Stimulated activated CD4-positive, alpha-beta T cell treated with anti-CD3 and anti-CD28 coated beads, Interleukin-4, amount 100 ng/mL, for 4 hours (primary cell): ENCODE measurements at places on chromosomes 4 and X.

GRCh38 chrX:52977953-52978352, 19.6 kb upstream of the FAM156A start:
- no peak for DNase-seq

DNA sequence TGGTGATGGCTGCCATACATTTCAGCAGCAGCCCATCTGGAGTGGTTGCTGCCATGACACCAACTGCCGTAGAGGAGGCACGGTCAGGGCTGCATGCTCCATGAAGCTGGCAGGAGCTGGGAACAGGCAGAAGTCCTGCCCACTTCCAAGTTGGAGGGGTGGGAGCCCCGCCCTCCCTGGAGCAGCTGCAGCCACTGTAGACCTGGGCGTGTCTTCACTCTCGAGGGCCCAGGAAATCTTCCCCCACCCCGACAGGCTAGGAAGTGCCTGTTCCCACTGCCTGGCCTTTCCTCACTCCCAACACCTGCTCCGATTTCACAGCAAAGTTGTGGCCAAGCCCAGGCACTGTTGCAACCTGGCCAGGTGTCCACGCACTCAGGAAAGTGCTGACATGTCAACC, 42.3 kb downstream of the NALF2 start:
- DNase-seq: no peak

DNA sequence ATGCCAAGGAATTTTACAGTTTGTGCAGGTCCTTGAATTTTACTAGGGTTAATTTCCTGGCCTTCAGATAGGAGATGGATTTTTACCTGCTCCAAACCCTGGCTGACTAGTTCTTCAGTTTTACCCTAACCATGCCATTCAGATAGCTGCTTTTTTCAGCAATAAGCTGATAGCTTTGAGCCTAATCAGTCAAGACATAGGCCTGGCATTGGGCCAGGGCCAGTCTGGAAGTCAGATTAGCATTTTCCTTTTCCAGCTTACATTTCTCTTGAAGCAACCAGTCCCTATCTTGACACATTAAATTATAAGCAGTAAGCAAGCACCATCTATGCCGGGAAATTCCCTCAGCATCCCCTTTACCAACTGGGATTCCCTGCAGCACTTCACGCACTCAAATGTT, 177.1 kb downstream of the ADGRA3 start:
- no peak for DNase-seq

GRCh38 chr4:74516303-74516702, 71.4 kb downstream of the AREG start:
- DNase-seq: no peak

DNA sequence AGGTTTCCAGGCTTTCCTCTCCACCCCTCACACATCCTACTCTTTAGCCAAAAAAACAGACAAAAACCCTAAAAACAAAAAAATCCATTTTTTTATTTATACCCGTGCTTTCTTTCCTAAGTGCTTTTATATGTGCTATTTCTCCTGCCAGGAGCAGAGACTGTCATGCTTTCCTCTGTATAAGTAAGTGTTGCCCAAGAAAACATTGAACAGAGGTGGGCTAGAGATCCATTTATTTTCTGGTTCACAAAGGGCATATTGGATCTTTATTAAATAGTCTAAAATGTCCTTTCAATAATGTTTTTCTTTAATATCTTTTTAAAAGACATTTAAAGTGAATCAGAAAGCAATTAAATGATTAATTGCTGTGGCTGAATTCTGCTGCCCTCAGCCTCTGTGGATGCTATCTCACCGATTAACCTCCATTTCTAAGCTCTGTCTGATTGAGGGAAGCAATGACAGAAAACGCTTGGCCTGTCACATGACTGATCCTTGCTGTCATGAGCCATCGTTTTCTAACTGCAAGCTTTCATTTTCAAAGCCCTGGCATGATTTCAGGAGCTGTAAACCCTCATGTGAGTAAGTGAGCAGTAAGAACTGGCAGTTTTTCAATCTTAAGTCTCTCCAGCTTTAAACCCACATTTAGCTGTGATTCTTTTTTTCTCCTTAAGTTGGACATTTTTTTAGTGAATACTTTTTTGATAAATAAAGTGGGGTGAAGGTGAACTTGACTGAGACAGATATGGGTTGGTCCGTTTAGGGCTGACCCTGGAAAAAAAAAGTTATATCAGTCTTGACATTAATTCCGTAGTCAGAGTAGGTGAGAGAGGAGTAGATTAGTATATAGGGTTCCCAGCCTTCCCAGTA, 180.7 kb upstream of the PGRMC2 start:
- DNase-seq: no peak
